ENCODE measurements at places on chromosomes 16 and 17. TPM values are rescaled to one million over a fixed set of nuclear protein-coding genes. Genes with fewer than 3 reads are reported as not detected.

ACADVL gene
- total RNA-seq: 402 TPM

KIAA0513 gene
- total RNA-seq: 15.1 TPM

MYH13 gene
- total RNA-seq: not detected

PLXDC1 gene
- total RNA-seq: 34.4 TPM

MT1A gene
- total RNA-seq: not detected

ACE gene
- total RNA-seq: 1.2 TPM

SLX4 gene
- 8.6 TPM for total RNA-seq

LHX1 gene
- not detected for total RNA-seq

All from naive thymus-derived CD8-positive, alpha-beta T cell (primary cell).